Breast epithelium (tissue), 4 donors: ENCODE measurements at places on chromosomes 3 and 15. TPM values are rescaled to one million over a fixed set of nuclear protein-coding genes. Genes with fewer than 3 reads are reported as not detected.

DNA sequence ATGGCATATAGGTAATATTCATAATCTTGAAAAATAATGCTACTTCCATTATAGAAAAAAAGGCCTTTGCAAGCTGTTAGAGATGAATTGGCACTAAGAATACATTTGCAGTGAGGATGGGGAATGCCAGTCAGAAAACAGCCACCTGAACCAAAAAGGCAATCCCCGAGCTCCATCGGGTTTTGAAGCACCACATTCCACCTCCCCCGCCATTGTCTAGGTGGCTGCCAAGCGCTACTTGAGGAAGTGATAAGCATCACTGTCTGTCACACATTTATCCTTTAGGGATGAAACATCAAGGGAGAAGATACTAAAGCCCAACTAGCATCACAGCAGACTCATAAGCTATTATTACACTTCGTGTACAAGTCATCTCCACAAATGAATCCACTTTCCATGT, 112.8 kb downstream of the OSBPL10 start:
- no peak for DNase-seq

Gene ANKRD28
- 99.2 TPM for total RNA-seq

DNA sequence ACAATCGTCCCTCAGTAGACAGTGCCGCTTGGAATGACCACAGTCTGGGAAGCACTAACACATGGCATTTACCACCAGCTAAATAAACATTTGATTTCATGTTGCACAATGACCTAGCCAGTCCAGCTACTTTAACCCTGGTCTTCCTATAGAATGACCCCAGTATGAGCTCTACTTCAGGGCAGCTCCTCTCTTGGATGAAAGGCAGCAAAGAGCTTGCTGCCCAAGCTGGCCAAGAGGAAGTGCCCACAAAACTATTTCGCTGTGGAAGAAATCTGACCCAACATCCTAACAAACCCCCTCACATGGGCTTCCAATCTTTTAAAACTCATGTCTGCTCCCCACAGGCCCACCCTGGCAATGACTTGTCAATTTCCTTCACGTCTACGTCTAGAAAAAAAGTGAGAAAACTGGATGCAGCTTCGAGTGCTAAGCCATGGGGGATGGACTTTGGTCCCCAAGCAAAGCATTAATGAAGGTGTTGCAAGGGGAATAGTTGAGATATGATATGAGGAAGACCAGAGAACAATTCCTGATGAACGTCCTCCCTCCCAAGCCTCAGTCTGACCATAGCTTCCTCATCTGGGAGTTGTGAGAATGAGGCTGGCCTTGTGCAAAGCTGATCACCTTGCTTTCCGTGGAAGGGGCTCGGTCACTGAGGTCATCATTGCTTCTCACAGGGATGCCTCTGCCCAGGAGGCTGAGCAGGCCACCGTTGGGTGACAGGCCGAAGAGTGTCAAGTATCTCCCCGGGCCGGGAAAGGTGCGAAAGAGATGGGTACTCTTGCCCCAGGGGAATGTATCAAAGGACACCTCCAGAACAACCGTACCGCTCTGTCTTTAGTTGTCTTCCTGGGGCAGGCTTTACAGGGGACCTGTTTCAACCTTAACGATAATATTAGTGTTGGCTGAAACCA, 964 bp downstream of the SLC25A20 start:
- DNase-seq, result no peak

Gene ZNF860
- 4.2 TPM for total RNA-seq

DNA sequence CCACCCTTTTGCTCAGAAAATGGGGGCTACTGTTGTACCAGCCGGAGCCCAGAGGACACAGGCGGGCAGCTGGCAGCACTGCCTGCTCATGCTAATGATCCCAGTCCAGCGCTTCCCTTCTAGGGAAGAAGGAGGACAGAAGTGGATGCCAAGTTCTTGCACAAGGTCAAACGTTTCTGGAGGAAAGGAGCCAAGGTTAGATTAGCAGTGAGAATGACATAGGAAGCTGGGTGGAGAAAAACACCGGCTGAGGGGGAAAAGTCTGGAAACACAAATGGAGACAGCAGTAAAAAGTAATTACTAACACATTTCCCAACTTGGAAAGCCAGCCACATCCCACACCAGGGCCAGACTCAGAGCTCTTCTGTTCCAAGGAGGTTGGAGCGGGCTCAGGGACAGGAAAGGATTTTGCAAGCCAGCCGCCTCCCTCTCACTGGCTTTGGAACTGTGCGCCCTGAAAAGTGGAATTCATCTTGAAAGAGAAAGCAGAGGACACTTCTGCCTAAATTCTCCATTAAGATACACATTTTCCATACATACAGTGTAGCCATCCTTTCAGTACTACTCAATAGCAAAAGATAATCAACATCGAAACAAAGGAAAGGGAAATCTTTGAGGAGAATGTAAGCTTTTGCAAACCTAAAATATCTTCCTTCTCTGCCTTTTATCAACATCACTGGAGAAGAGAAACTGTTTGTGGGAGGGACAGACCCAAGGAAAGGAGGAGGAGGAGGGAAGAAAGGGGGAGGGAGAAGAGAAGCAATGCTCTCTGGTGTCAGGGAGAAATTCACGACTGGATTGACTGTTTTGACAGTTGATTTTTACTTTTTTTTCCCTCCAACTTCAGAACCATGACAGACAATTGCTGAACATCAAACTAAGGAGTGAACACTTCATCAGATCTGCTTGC, 133.6 kb downstream of the CD47 start:
- no peak for DNase-seq

DNA sequence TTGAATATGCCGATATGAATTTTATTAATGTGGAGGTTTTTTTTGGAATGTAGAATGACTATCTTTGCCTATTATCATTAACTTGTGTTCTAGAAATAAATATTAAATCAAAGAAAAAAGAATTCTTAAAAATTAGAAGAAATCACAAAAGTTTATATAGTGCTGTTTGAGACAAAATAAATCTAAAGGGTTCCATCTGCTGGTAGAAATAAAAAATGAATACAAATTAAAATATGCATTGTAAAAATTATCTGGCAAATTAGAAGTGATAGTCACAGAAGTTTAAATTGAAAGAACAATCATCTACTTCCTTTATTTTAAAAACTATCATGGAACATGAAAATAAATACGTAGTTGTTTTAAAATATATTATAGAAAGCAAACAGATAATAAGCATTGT, 22.7 kb upstream of the ZBTB20 start:
- DNase-seq, result no peak

Gene USP50
- total RNA-seq, result not detected

Gene MRAS
- 157 TPM for total RNA-seq

GRCh38 chr3:52523386-52524257, 10.0 kb downstream of the NT5DC2 start:
- no peak for DNase-seq

DNA sequence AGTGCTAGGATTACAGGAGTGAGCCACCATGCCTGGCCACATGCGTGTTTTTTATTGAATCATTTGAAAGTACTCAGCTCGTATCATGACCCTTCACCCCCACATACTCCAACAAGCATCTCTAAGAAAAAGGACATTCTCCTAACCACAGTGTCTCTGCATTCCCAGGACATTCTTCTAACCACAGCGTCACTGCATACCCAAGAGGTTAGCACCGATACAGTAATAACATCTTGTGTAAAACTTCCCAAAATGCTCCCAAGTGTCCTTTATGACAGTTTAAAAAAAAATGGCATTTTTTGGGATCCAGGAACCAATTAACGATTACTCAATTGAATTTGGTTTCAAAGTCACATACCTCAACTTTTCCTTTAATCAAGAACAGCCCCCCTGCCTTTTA, 39.6 kb downstream of the FLNB start:
- DNase-seq, result no peak

- DNase-seq, result no peak
These were observed 36.0 kb downstream of the SLC25A26 start for GRCh38 chr3:66256806-66257205.

DNA sequence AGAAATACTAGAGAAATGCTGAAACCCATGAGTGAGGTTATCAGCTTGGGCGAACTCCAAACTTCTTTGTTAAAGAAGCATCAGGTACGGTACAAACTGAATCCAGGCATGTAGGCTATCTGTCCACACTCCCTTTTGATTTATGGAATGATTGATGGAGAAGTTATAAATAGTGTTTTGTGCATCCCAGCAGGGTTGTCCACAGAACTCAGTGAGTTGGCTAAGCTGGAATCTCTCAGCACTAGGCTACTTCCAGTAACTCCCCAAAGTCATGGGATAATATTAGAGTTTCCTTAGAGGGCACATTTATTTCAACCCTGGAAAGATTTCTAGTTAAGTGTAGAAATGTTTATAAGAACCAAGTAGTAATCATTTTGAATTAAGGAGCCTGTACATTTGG, 186.2 kb upstream of the CRBN start:
- DNase-seq, result no peak

GRCh38 chr15:85168642-85169173, 187.1 kb downstream of the PDE8A start:
- peak; percentile 76 for DNase-seq

- no peak for DNase-seq
These were observed 205.9 kb downstream of the CD47 start for GRCh38 chr3:107884719-107885460.

GRCh38 chr3:161253711-161254110, 32.6 kb downstream of the NMD3 start:
- DNase-seq, result no peak

DNA sequence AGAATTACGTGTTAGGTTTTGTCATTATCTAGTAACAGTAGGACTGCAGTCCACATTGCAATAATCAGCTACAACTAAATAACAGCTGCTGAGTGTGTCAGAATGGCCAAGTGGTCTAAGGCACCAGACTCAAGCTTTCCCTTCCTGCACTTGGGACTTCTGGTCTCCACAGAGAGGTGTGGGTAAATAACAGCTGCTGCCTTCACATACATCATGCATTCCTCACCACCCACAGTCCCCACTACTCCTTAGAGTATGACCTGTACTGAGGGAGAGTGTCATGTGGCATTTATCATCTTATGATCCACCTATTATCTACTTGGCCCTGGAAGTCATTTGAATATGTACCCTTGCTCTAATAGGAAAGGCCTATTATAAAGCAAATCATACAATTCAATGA, 22.2 kb upstream of the ZMAT3 start:
- no peak for DNase-seq

DNA sequence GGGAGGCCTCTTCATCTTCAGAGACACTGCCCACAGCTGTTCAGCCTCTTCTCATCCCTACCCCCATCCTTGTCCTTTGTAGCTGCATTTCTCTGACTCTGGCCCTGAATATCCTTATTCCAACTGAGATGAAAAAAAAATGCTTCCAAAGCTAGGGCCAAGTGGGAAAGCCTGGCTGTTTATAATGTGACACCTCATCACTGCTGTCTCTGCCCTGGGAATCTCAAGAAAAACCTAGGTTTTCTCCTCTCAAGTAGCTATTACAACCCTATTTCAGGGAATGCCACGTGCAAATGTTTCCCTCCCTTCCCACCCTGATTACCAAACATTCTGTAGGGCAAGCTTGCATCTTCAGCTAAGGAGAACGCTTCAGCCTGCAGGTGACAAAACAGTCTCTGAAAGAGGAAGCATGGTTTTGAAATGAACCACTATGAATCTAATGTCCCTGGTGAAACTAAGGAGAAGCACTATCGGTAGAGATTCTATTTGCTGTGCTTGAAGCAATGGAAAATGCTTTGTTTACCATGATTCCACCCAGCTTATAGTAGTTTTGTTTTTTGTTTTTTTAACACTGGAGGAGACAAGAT, 65.4 kb downstream of the USF3 start:
- no peak for DNase-seq
